ENCODE measurements at places on chromosomes 16 and 17. TPM values are rescaled to one million over a fixed set of nuclear protein-coding genes. Genes with fewer than 3 reads are reported as not detected.

The COX6A2 gene
- not detected for total RNA-seq

GRCh38 chr17:58411408-58411894 lies 5.9 kb downstream of the RNF43 start:
- DNase-seq = no peak

DNA sequence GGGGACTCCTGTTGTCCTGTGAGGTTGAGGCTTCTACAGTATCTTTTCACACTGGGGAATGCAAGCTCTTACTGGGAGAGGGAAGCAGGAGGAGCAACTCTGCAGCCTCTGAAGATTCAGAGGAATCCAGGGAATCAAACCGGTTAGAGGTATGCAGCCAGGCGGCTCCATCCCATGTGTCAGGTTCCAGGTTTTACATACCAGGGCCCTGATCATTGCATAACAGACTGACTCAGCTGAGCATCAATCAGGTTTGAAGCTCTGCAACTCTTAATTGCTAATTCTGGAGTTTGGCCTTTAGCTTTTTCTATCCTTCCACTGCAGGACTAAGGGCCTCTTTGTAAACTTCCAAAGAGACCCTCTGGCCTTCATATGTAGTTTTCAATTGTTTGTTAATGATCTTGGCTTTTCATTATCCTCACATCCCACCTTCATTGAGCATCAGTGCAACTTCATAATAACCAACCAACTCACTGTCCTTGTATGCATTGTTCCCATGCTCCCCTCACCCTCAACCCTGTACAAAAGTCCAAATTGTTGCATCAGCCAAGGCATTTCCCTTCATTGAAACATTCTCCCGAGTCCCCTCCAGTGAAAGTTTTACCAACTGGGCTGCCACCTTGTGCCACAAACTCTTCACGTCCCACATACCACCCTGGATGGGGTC lies 59.7 kb upstream of the DHX40 start:
- DNase-seq = no peak

The TIMP2 gene
- 6.2 TPM for total RNA-seq

DNA sequence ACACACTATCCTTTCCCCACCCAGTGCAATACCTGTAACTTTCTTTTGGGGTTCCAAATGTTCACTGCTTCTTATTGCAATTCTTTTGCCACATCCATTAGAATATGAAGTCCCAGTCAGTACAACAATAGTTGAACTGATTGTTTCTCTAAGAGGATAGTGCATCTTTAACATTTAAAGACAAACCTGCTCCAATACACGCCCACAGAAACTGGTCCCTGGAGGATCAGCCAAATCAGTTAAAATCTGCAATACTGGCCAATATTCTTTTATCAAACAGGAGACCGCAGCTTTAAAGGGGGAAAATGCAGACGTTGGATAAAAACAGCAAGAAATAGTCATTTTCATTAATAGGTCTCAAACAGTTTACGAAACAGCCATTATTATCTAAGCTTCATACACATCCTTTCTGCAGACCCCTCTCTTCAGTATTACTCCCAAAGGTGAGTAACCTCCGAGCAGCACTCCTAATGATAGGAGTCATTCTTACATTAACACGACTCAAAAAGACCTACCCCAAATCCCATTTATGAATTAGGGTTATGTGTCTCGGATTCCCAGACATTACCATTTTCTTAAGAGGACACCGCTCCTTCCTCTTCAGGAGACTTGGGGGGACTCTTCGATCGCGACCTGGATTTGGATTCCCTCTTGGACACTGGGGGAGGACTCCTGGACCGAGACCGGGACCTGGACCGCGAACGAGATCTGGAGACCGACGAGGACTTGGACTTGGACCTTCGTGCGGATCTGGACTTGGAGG lies 1.4 kb downstream of the SRSF2 start:
- no peak for DNase-seq

The ATP2A3 gene
- total RNA-seq = 199 TPM

The SDR42E2 gene
- total RNA-seq = 1.3 TPM

GRCh38 chr17:17728146-17728545 lies 46.9 kb downstream of the RAI1 start:
- DNase-seq = no peak

- no peak for DNase-seq
These were observed 7.0 kb upstream of the METTL22 start for GRCh38 chr16:8614435-8615029.

The LGALS9 gene
- total RNA-seq = 38.3 TPM

The CAVIN1 gene
- total RNA-seq = 0.14 TPM

DNA sequence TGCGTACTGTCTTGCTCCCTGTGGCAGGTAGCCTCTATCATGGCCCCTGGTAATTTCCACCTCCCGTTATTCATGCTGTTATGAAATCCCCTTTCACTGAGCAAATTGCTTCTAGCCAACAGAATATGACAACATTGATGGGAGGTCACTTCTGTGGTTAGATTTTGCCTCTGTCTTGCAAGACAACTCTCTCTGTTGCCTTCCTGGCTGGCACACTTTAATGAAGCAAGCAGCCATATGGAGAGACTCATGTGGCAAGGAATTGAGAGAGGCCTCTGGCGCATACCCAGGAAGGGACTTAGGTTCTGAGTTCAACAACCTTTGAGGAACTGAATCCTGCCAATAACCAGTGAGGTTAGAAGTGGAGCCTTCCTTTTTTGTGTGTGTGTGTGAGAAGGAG lies 51.8 kb upstream of the GPRC5B start:
- DNase-seq = no peak

DNA sequence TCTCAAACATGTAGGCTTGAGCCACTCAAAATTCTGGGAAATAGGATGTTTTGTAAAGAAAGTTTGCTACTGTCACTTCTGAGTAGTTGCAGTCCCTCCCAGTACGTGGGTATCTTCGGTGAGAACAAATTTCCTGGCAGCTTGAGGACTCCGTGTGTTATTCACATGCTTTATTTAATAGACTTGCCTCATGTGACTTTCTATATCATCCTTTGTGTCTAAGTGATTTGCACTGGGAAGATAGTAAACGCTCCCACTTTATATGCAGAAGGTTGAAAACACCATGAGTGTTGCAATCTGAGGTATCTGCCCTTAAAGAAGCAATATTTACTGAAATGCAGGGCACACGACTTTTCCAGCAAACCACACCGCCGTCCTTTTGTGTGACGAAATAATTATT lies 643.7 kb downstream of the MAF start:
- DNase-seq = no peak

- DNase-seq = no peak
These were observed 451.4 kb downstream of the XYLT1 start for GRCh38 chr16:17019366-17019765.

- DNase-seq = no peak
These were observed 42.6 kb downstream of the KLHDC4 start for GRCh38 chr16:87723226-87723623.

DNA sequence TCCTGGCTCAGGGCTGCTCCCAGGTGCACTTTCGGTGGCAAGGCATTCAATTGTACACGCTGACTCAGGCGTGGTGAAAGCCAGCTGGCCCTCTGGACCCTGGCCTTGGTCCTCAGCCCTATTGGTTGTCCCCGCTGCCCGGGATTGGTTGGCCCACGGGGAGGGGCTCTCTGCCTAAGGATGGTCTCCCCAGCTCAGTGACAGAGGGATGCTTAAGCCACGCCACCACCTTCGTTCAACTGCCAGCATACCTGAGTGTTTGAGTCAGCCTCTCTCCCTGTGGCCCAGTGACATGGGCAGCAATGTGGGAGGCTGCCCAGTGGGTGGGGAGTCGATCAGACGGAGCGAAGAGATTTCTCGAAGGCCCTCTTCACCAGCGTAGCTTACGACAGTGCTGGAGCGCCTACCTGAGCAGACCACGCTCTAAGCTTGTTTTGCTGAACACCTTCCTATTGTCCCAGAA lies 30.3 kb downstream of the IRF8 start:
- DNase-seq = no peak

DNA sequence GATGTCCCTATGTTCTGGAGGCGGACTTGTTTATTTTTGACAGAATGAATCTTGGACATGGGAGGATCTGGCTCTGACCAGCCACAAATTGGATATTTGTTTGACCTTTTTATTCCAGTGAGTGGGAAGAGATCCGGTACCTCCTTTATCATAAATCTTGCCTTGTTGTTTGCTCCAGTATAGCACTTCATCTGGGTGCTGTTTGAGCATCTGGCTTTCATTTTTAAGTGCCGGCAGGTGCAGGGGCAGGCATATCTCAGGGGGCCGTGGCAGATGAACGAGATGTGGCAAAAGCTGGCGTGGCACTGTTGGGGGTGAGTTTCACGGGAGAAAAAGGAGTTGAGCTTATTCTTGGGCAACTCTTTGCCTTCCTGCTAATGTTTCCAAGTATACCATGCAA lies 37.8 kb downstream of the MSI2 start:
- DNase-seq = no peak

GRCh38 chr17:9406046-9406606 lies 169.5 kb downstream of the STX8 start:
- DNase-seq = no peak

- DNase-seq = no peak
These were observed 70.6 kb upstream of the CLEC3A start for GRCh38 chr16:77951788-77952187.

The EVI2B gene
- total RNA-seq = 99.1 TPM

The HOXB1 gene
- not detected for total RNA-seq

DNA sequence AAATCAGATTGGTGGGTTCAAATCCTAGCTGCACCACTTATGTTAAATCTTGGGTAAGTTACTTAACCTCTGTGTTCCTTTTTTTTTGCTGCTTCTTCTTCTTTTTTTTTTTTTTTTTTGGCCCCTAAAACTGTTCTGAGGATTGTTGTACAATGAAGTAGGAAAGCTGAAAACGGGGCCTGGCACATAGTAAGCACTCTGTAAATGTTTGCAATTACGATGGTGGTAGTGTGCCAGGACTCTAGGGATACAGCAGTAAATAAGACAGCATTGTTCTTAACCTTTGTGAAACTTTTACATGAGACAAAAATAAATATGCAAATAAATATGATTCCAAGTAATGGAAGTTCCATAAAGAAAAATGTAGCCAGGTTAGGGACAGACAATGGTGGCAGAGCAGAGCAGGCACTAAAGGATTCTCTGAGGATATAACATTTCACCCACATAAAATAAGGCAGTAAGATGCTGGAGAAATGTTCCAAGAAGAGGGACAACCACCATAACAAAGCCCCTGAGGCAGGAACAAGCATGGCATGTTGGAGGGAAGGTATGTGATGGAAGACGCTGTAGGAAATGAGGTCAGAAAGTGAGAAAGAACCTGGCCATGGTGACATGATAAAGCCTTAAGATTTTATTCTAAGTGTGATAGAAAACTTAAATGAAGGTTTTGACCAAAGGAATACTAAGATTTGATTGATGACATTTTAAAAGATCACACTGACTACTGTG lies 127.3 kb downstream of the NLK start:
- no peak for DNase-seq

GRCh38 chr16:56977216-56977615 lies 12.1 kb upstream of the NLRC5 start:
- DNase-seq = no peak

GRCh38 chr16:54482892-54483574 lies 196.4 kb upstream of the IRX3 start:
- no peak for DNase-seq

GRCh38 chr16:87757841-87758426 lies 7.9 kb downstream of the KLHDC4 start:
- DNase-seq = no peak

DNA sequence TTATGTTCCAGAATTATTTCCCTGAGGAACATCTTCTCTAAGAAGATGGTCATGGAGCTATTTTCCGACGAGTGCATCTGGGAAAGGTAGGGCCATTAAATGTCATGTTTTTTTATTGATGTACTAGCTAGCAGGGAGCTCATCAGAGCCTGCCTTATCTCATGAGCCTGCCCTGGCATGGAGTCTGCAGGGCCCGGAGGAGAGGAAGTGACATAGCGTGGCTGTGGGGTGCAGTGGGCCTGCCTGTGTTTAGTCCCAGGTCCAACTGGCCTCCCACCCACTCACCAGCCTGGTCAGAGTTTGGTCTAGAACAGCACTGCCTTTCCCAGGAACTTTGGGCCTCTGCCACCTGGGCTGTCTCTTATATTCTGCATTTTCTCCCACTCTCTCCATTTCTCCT lies 389.8 kb downstream of the SNX29 start:
- DNase-seq = no peak

The YBX2 gene
- not detected for total RNA-seq
